NCI-H2081 (cell line): ENCODE measurements at places on chromosomes 5 and 9.

DNA sequence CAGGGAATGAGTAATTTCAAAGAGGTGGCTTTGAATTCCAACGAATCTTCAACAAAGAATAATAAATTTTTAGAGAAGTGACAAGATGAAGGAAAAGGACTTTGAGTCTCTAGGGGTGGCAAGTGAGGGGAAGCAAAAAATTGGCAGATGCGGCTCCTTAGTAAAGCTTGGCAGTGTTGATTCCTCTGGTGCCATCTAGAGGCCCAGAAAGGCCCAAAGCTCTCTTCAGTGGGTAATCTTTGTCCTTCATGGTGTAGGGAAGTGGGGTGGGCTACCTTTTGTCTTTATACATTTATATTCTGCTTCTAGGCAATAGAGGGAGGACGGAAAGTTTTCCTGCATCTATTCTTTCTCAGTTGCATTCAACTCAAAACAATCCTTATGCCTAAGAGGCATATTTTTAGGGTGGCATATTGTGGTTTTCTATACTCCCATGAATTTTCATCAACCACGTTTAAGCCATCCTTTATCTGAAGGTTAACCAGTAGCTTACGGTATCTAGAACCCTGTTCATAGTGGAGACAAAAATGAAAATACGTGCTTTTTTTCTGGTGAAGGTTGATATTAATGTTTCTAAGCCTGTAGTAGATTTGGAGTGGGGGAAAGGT lies 17.5 kb upstream of the ROPN1L start:
- peak; percentile 75 for DNase-seq

- DNase-seq, result no peak
Observed at GRCh38 chr9:7053903-7054302, 296.1 kb downstream of the KDM4C start.

DNA sequence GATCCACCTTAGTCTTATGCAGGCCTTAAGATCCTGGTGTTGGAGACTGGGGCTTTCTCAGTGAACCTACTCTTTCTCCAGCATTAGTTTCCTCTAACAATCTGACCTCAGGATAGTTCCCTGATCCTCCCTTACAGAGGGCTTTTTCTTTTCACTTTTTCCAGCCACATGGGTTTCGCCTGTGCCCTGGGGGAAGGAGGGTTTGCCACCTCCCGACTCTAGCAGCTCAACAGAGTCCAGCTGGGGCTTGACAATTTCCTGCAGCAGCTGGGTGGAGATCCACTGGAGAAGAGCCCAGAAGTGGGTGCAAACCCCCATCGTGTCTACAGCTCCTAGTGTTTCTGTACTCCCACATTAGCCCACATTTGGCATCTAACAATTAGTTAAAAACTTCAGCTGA lies 7.6 kb upstream of the TMEM252 start:
- DNase-seq, result no peak

- no peak for DNase-seq
Observed at GRCh38 chr5:84016085-84016484, 295.4 kb upstream of the HAPLN1 start.

GRCh38 chr9:127122176-127123063 lies at the start of gene ANGPTL2:
TSS of gene ANGPTL2 (minus strand) at chr9:127122635. CDS start at chr9:127108731, 13,904 bp downstream.
- DNase-seq, result peak; percentile 55
